Epithelial cell of proximal tubule (primary cell): ENCODE measurements at places on chromosomes 5 and 9.

DNA sequence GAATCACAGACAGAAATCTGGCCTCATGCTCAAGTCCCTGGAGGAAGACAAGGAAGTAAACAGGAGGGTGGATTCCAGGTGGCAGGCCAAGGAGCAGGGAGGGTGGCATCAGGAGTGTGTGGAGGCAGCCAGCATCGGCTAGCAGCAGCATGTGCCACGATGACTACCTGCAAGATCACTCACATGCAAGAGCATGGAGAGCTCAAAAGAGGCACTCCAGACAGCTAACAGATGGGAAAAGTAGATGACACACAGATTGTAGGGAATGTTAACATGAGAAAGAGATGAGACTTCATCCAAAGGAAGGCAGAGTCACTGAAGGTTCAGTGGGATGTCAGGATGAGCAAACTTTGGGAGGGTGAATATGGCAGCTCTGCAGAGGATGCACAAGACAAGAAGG, 104.3 kb downstream of the SEMA5A start:
- no peak for DNase-seq

GRCh38 chr5:133079048-133079447, 27.2 kb downstream of the HSPA4 start:
- no peak for DNase-seq

DNA sequence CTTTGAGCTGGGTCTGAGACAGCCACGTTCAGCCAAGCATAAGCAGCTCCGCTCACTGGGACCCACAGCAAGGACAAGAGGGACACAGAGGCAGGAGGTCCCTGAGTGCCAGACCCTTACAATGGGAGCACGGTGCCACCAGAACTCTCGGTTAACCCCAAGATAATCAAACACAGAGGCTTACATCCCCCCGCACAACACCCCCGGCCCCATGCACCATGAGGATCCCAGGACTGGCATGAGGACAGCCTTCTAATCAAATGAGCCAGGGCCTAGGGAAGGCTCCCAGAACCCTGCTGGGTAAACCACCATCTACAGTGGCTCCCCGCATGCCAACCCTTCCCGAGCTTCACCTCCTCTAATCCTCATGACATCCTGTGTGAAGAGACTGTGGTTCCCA, 7.4 kb downstream of the GFPT2 start:
- no peak for DNase-seq

DNA sequence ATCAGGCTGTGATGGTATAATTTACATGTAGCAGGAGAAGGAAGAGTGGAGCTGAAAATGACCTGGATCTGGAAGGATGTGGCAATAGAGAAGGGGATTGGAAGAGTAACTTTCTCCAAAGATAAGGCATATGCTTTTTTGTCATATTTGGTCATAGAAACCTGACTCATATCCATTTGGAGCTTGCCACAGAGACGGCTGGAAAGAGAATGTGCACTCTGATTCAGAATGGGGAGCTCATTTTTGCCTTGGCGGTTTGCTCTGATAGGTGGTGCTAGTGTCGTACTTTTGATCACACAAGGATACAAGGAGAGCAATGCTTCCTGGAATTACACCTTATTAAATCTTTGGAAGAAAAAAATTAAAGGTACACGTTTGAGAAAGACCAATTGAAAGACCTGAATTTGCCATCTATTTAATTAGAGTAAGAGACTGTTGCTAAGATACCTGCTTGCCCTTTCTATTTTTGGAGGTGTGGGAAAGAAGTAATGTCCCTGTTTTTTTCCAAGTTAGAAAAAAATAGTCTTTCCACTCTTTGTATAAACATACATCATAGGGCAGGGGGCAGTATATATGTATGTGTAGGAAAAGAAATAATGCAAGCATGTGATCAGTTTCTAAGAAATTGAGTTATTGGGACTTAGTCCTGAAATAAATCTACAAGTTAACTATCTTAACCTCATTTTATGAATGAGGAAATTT, 5.4 kb downstream of the LSM11 start:
- DNase-seq = no peak

DNA sequence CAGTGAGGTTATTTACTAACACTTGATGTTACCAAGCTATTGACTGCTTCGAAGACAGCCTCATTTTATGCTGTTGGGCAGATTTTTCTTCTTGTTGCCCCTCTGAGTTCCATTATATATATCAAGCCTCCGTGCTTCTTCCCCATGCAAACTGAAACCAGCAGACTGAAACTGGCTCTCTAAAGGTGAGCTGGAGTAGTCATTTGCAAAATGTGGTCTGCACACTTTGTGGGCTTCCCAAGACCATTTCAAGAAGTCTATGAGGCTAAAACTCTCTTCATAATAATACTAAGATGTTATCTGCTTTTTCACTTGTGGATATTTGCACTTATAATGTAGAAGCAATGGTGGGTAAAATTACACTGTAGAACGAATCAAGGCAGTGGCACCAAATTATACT, 13.9 kb downstream of the SLC36A1 start:
- no peak for DNase-seq

DNA sequence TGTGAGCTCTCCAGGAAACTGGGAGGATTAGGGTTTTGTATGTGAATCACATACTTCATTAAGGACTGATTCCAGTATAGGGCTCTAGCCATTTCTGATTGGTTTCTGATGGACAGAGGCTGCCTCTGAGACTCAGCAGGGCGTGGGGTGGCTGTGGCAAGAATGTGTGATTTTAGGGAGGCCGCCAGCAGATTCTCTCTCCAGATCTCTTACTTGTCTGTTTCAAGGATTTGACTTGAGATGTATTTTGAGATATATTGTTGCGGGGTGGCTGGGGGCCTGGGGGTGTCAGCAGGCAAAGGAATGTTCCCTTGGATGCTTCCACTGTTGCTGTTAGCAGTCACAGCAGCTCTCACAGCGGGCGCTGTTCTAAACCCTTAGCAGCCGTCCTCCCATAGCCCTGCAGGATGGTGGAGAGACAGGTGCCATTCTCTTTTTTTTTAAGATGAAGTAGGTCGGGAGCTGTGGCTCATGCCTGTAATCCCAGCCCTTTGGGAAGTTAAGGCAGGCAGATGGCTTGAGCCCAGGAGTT, 8.0 kb upstream of the HNRNPAB start:
- DNase-seq = no peak

GRCh38 chr5:31855134-31856040, 216.5 kb downstream of the PDZD2 start:
- no peak for DNase-seq

GRCh38 chr5:61486476-61486875, 154.4 kb downstream of the ZSWIM6 start:
- no peak for DNase-seq

DNA sequence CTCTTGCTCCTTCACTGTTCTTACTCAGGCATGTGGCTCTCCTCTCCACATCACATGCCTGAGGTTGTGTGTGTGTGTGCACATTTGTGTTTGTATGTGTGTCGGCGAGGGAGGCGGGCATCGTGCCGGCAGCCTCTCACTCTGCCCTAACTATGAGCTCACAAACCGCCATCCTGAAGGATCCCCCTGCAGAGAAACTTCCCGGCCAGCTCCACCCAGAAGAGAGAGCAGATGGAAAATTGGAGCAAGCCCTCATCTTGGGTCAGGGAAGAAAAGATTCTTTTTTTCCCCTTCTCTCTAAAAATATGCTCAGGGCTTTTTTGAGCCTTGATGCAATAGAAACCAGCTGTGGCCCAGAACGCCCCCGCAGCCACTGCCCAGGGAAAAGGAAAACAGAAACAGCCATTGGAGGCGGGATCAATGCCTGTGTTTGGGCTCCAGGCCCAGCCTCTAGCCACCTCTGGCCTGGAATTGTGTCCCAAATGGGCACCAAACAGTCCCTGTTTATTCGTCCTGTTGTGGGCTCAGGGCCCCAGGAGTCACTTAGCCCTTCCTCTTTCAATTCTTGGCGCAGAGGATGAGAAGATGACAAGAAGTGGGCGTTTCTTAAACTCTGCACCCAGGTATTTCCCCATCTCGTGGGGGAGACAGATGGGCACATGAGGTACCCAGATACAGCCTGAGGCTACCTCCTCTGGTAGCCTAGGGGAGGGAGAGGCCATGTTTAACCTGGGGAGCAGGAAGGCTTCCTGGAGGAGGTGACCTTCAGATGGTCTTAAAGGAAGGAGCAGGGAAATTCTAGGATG, 151.5 kb downstream of the RGS3 start:
- no peak for DNase-seq

- DNase-seq = no peak
These were observed 191.2 kb downstream of the ACTL7B start for GRCh38 chr9:108664309-108665255.

DNA sequence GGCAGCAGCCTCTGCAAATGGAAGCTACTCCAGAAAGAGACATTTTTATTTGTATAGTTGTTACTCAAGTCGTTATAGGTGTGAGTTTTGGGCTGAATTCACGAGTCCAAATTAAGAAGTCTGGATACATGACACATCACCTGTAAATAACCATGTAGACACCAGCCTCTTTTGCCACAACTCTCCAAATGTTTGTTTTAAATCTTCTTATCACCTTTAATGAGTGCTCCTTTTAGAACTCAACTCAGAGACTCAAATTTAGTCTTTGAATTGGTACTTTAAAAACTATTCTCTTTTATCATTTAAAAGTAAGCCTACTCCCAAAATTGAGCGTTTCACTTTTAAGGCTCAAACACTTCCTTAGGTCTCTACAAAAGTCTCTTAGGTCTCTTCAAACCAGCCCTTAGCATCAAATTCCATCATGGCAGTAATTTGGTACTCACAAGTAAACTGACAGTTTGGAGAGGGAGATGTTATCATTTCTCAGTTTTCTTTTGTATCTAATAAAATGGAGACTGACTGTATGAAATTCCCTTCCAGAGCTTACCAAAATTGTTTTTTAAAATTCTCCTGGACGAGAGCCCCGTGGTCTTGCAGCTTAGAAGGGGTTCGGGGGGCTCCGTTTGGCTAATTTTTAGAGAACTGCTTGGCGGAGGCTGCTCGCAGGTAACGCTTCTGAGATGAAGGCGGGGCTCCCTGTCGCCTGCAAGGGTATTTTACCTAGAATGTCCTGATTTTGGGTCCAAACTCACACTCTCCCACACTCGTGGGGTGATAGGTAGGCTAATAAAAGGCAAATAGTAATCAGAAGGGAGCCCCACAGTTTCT, 194.6 kb downstream of the MEF2C start:
- no peak for DNase-seq

DNA sequence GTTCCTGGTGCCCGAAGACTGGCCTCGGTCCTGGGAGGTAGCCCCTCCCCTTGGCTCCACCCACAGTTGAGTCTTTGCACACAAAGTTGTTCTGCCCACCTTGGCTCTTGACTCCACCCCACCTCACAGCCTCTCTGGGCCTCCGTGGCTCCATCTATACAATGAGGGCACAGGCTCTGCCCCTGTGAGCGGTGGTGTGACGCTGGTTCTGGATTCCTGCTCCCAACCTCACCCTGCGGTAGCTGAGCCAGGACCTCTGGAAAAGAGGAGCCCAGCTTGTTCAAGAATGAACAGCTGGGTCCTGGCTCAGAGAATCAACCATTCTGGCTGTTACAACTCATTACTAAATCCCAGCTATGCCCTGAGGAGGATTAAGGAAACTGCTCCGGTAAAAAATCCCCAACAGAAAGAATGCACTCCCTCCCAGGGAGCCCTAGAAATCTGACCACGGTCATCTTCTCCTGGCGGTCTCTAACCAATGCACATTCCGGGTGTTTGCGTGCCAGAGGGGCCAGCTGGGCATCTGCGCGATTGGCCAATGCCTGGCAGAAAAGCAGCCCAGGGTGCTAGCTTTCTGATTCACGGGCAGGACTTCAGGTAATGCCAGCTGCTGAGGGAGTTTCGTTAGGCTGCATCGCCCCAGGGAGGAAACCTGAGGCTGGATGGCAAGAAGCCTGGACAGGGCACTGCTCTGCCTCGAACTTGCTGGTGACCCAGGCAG, 9.9 kb upstream of the GRHPR start:
- no peak for DNase-seq

DNA sequence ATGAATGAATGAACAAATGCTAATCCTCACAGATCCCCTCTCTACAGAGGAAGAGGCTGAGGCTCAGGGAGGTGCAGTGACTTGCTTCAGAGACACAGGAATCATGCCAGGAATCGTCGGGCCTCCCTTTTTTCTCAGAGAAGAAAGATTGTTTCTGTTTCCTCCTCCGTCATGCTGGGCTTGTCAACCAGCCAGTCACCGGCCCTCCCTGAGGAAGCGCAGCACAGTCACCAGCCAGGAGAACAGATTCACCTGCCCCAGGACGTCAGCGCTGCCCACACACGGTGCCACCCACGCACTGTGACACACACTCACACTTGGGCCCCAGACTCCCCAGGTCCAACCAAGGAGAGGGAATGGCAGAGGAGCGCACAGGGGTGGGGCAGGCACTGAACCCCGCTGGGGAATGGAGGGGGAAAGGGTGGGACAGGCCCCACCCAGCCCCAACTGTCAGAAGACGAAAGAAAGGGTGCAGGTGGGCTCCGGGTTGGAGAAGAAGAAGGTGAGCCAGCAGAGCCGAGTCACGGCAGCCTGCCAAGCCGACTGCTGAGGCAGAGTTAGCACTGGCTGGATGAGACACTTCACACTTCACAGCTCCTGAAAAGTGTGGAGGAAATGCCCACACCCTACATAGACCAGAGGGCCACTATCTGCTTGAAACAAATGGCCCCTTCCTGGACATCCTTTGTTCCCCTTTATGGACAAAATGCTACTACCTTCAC, 13.8 kb upstream of the ERGIC1 start:
- DNase-seq = peak; percentile 64

GRCh38 chr9:98449871-98450270, 194.4 kb upstream of the TBC1D2 start:
- no peak for DNase-seq

DNA sequence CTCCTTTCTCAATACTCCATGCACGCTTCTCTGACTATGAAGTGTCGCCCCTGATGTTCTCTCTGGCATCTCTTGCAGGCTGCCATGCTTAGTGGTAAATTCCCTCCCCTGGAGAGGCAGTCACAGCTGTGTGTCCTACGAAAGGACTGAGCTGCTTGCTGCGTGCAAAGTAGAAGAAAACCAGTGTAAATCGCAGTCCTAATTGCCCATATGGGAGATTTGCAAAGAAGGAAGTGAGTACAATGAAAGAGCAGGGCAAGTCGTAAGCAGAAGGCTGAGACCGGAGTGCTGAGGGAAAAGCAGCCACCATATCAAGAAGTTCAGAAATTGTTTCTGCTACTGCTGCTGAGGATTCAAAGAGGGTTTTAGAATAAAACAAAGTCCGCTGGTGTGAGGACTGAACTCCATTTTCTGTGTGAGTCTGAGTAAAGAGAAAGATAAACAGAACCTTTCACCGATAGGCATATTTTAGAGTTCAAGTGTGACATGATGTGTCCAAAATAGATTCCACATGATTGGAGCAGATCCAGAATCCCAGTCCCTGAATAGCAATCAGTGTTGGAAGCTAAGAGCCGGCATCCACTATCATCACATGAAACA, 507.8 kb upstream of the MPDZ start:
- DNase-seq = no peak

DNA sequence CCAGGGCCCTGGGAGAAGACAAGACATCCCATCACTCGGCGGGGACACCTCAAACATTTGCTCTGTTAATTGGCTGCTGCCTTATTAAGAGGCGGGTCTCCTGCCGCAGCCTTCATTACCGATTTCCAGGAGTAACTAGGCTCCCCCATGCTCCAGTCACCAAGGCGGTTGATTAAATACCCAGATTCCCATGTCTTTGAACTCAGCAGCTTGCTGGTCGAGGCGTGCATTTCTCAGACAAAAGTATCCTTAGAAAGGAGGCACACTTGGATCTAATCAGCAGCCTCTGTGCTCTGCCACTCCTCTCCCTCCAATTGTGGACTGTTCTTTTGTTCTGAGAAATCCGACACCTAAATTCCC, 228.8 kb downstream of the FSTL4 start:
- DNase-seq = no peak

- DNase-seq = no peak
These were observed 51.5 kb upstream of the SH3PXD2B start for GRCh38 chr5:172505845-172506244.
